SK-N-SH treated with all-trans-retinoic acid at 6 μM for 48 hours (cell line): ENCODE measurements at places on chromosomes 2 and 18.
A peak's percentile ranks its signal among the peaks of the same experiment; 100 is the strongest.

DNA sequence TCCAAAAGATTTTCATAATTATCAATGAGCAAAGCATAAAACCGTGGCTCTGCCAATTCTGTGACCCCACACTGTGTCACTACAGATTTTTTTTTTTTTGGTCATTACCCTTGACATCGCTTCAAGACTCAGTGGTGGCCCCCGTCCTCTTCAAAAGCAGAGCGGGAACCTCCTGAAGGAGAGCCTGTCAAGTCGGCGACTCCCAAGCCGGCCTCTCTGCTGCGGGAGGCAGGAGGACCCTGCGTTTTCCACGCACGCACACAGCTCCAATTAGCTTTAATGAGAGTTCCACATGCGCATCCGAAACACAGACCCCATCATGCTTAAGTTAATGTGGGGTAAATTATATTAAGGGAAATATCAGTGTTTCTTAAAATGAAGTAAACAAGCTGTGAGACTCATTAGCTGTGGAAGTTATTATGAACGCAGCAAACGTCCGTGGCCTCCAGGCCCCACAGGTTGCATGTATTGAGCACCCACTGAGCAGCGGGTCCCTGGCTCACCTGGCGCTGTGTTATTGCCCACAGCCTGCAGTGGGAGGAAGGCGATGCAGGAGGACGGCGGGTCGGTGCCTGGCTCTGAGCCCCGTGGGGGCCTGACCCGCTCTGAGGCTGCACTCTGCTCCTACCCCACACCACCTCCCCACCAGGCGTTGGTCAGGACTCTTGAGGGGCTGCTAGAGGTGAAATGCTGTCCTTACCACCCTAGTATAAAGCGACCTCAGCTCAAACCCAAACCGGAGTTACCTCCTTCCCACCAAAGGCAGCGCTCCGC, 181.0 kb upstream of the SALL3 start:
- ATAC-seq: no peak

- no peak for ATAC-seq
Observed at GRCh38 chr2:236010920-236011685, 157.1 kb downstream of the GBX2 start.

- ATAC-seq: no peak
Observed at GRCh38 chr2:77301441-77301840, 220.7 kb downstream of the LRRTM4 start.

DNA sequence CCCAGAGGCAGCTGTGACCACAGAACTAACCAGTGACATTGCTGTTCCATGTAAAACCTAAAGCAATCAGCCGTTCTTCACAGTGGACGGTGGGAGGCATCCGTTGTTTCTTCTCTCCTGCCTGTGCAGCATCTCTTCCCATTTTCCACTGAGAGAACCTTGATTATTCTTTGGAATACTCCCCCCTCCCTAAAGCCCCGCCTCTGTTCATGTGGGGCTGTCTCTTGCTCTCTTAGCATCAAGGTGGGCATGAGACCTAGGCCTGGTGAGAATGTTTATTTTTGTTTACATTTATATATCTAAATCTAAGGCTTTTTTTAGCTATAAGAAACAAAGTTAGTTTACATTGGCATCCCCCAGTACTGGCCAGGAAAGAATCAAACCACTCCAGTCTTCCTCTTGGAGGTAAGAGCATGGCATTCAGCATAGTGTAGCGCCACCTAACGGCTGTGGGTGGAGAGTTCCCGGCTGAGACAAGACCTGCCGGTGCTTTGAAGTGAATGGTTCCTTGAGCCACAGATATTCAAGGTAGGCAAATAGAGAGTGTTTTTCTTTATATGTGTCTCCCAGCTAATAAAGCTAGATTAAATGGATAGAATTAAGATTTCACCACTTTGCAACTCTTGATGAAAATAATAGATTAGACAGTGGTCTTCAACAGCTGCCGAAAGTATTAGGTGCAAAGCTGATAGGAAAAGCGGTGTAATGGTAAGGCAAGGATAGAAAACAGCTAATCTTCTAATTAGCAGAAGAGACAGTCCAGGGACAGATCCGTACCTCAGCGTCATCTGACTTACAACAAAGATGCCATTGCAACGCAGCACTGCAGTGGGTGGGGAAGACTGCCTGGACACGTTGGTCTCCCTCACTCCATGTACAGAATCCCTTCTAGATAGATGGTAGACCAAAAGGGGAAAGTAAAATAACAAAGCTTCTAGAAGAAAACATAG, 219.6 kb upstream of the RAB12 start:
- peak; percentile 90 for ATAC-seq

- no peak for ATAC-seq
Observed at GRCh38 chr2:284896-285492, 2.9 kb downstream of the ALKAL2 start.

DNA sequence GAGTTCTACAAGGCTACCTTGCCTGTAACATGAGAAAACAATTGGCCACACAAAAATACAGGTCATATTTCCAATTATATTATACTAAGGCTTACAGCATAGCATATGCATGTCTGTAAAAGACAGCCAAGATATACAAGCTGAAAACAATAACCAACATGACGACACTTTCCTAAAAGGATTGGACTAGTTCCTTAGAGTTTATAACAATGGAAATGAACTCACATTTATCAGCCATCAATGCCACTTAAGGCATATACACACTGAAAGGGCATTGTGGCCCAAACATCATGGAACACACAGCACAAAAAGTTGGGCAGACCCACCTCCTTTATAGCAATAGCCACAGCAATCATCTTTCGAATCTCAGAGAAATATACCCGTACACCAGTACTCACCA, 52.0 kb downstream of the SLC40A1 start:
- ATAC-seq: no peak

DNA sequence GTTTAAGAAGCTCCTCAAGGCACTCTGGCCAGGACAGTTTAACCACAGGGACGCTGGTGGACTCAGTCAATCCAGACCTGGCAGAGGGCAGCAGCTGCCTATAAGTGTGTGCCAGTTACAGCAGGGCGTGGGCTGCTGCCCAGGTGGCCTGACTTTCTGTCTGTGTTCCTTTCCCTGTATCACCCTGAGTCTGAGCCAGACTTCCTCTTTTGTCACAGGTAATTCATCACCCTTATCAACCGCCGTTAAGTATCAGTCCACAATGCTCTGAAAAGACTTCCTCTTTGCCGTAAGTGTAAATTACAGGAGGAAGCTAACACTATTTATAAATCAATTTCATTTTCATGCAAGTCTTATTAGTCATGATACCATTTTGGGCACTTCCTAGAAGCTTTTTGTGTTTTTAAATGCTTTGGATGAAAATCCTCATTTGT, 7.0 kb downstream of the LPIN1 start:
- ATAC-seq: peak; percentile 54

DNA sequence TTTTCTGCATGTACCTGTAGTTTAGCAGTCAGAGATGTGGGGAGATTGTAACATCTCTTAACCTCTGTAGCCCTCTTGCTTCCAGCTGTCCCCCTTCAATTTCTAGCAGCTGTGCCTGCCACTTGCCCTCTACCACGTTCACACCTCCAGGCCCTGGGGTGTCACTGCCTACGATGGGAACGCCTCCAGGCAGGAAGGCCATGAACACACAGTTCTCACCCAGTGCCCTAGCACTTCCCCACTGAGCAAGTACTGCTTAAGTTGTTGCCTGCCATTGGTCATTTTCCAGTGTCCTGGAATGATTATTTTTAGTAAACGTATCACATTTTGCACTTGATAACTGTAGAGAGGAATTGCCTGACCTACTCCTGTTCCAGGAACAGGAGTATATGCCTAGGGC, 77.1 kb upstream of the B3GNT7 start:
- ATAC-seq: no peak

DNA sequence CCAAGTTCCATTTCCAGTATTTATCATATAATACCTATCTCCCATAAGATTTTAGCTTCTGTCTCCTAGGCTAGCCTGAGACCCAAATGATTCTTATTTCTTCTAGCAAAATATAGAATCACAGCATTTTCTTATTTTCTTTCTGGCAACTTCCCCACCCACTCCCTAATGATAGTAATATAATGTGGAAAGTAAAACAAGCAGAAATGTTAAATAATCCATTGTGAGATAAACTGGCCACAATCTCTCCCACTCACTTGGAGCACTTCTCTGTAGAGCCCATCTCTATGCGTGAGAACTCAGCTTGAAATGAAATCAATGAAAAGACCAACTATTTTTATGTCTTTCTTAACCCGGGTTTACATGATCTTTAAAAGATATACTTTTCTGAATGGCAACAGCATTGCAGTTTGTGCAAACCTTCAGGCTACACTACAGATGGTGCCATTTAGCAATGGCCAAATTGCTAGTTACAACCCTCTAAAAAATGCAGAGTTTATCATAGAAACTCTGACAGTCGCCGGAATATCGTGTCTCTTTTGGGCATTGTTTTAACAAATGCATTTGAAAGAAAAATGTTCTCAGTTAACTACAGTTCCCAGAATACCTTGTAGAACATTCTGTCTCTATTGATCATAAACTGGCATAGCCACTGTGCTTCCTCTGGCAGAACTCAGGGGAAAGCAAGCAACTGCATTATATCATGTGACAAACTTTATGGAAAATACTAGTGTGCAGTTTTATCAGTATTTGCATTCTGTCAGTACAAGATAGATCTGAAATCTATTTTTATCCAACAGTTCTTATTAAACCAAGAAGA, 1407.4 kb upstream of the ZEB2 start:
- no peak for ATAC-seq

DNA sequence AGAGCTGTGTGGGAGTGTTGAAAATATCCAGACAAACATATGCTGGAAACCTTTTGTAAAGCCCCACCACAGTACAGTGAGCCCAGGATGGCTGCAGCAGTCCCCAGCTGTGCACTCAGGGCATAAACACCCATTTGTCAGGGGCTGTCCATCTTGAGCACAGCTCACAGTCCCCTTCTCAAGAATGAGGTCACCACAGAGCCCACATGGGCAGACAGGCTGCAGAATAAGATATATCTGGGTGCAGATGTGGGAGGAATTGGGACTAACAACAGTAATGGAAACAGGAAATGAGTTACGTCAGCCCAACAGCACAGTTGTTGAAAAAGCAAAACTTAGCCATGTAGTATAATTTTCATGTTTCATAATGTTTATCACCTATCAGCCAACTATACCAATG, 219.6 kb downstream of the ETAA1 start:
- peak; percentile 34; the same call in 1 of the 3 replicates for ATAC-seq

- ATAC-seq: no peak
Observed at GRCh38 chr18:13048061-13048595, 57.0 kb downstream of the CEP192 start.

DNA sequence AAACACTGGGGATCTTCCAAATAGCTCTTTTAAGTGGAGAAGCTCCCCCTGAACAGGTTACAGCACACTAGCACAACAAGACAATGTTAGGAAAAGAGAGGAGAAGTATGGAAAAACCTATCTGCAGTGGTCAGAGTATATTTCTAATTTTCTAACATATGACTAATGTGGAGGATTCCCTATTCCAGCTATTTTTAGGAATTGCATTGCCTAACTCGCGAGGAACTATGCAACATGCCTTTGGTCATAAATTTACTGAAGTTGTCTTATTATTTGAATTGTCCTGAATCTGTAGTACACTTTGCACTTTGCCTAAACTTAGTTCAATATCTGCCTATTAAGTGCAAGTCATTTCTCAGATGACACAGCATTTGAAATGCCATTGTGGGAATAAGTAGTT, 381.4 kb downstream of the CCDC85A start:
- peak; percentile 77 for ATAC-seq

- ATAC-seq: no peak
Observed at GRCh38 chr18:80252136-80252535, 4.8 kb upstream of the PARD6G start.

- ATAC-seq: peak; percentile 5; the same call in 2 of the 3 replicates
Observed at GRCh38 chr2:33370636-33371265, 105.7 kb upstream of the RASGRP3 start.

GRCh38 chr2:10030311-10030736, 13.0 kb upstream of the KLF11 start:
- ATAC-seq: no peak

- no peak for ATAC-seq
Observed at GRCh38 chr2:196702641-196703040, 63.1 kb downstream of the CCDC150 start.

DNA sequence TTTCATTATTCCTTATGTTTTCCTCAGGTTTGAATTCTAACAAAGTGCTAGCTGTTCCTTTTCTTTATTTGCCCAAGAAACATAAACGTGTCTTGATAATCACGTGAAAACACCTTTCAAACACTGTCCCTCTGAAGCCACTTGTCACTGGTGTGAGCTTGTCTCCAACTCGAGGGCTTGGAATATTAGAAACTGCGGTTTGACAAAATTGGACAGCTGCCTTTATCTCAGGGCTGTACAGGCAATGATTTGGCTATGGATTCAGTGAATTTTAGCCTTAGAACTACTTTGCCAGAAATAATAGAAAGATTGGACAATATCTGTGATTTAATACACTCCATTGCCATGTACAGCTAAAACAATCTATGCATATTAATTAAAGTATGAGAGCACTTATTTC, 763.0 kb upstream of the ACVR2A start:
- ATAC-seq: no peak

GRCh38 chr2:142130111-142131009, 456 bp downstream of the LRP1B start:
- peak; percentile 85 for ATAC-seq

GRCh38 chr2:232377319-232377718, 1.2 kb upstream of the ALPP start:
- no peak for ATAC-seq

DNA sequence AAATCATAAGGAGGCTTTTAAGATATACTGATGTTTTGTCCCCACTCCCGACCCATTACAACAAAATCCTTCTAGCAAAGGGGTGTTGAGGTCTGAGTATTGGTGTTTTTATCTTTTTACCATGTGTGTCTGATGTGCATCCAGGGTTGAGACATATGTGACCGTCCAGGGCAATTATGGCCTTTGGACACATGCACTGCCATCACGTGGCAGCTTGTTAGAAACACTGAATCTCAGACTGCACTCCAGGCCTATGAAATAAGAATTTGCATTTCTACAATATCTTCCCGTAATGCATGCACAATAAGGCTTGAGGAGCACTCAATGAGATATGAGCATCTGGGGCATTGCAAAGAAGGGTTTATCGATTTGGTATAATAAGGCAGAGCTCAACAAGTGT, 235.1 kb upstream of the ZNF804A start:
- no peak for ATAC-seq

GRCh38 chr2:47520302-47520630, 117.3 kb downstream of the MSH2 start:
- no peak for ATAC-seq

DNA sequence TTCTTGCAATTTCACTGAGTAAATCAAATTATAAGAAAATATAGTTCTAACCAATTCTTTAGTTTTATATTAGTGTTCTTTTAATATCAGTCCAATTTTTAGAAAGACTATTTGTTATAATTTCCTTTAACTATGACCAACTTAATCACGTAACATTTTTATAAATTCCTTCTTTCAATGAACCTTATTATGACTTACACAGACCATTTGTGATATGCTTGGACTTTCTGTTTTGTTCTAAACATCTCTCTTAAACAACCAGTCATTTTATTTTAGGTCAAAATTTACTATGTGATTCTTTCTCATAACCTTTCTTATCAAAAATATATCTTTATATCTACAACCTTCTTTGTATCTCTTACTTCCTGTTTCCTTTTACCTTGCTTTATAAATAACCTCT, 39.5 kb upstream of the DYNAP start:
- ATAC-seq: no peak
